ENCODE measurements at places on chromosomes 3 and 15.

DNA sequence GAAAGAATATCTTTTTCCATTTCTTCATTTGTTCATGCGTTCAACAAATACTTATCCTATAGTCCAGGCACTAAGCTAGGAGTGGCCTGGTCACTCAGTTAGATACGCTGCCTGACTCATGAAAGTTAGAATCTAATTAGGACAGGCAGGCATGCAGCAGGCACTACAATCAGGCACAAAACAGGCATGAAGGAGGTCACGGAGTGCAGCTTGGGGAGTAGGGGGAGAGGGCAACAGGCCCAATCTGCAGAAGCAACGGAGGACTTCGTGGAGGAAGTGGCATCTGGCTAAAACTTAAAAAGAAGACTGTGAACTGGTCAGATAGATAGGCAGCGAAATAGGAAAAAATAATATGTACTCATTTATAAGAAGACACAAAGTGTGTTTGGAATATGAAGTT is 420.9 kb downstream of the MAGI1 start:
- no peak for DNase-seq

- DNase-seq = no peak
Observed at GRCh38 chr3:8869613-8870012, 93.7 kb downstream of the RAD18 start.

DNA sequence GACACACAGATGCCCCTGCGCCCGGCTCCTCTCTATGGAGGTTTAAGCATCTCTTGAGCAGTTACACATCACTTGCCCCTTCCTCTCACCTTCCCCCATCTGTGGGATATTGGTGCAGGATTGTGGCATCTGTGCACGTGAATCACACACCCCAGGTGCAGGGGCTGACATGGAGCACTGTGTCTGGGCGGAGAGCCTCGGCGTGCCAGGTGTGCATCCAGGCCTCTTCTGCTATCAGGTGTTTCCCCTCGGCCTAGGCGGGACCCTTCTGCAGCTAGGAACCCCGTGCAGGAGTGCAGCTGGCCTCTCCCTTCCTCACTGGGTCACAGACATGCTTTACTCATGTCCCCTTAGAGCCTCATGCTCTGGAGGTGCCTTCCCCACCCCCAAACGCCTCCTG is 33.4 kb upstream of the MUC13 start:
- no peak for DNase-seq

- DNase-seq = peak; percentile 9
Observed at GRCh38 chr3:71955240-71956068, 170.5 kb upstream of the PROK2 start.

GRCh38 chr3:8110966-8111798 is 390.4 kb upstream of the LMCD1 start:
- DNase-seq = no peak

DNA sequence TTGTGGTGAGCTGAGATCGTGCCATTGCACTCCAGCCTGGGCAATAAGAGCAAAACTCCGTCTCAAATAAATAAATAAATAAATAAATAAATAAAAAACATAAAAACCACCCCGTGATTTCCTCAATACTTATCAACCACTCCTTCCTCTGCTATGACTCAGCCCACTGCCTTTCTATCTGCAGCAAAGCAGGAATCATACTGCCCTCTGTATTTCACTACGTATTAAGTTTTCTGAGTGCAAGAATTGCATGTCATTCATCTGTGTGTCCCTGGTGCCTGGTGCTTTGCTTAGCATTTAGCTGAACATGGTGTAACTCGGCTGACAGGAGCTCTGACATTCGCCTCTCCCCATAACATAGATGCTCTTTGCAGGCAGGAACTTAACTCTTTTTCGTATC is 7.1 kb downstream of the LSG1 start:
- DNase-seq = no peak

- no peak for DNase-seq
Observed at GRCh38 chr3:28982906-28983305, 298.0 kb upstream of the RBMS3 start.

- no peak for DNase-seq
Observed at GRCh38 chr3:186290796-186291195, 71.2 kb downstream of the DGKG start.

- peak; percentile 57 for DNase-seq
Observed at GRCh38 chr3:28699283-28699682, 350.7 kb upstream of the AZI2 start.

DNA sequence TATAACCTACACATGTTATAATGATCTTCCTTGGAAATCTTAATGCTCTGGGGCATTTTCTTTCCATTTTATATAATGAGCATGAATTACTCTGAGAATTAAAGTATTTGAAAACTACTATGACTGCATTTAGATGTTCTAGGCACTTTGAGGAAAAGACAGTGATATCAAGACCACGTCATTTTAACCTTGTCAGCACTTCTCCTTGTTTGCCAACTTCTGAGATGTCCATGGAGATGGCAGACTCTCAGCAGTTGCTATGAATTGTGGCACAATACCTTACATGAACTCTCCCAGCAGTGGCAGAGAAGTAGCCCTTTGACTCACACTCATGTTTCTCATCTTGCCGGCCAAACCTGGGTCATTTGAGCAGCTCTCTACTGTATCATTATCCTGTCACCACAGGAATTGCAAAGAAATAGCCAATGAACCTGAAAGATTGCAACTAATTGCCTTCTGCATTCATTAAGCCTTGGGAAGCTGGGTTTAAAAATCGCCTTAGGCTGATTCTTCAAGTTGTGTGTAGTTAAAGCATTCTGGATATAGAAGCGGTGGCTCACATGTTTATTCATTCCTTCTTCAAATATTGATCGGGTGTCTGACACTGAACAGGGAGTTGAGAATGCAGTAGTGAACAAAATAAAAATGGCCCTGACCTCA is 272.2 kb upstream of the CFAP20DC start:
- DNase-seq = no peak

DNA sequence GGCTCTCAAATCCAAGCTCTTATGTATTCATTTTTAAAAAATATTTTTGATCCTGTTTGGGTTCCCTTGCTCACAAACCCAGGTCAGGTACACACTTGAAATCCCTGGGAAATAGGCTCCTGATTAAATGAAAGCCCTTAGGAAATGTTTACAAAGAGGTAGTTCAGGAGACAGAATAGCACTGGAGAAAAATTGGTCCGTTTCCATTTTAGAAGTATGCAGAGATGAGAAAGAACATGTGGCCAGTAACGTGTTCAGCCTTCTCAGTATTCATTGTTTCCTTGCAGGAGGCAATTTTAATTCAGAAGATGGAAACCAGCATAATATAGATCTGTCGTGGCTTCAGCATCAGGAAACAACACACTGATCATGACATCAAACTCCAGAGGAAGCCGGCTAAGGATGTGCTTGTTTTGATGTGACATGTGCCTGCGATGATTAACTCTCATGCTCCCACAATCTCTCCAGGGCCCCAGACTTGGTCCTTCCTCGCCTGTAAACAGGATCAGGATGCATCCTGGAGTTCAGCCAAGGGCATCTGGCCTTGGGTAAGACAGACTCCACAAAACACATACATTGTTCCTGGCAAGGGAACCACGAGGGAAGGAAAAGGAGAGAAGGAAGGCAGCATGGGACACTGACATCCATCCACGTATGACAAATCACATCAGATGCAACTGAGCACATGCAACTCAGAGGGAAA is 350.5 kb upstream of the THBS1 start:
- DNase-seq = no peak

DNA sequence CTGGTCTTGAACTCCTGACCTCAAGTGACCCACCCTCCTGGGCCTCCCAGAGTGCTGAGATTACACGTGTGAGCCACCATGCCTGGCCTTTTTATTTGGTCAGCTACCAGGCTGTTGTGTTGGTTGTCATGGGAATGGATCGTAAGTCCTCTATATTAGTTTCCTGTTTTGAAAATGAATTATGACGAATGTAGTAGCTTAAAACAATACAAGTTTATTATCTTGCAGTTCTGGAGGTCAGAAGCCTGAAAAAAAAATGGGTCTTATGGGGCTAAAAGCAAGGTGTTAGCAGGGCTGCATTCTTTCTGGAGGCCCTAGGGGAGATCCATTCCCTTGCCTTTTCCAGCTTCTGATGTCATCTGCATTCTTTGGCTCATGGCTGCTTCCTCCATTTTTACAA is 25.1 kb upstream of the HERC1 start:
- DNase-seq = no peak

GRCh38 chr15:49830391-49830790 is 209.5 kb downstream of the DTWD1 start:
- DNase-seq = no peak

- DNase-seq = no peak
Observed at GRCh38 chr3:189966843-189967242, 153.9 kb downstream of the P3H2 start.

GRCh38 chr3:136734382-136735070 is 17.7 kb downstream of the STAG1 start:
- DNase-seq = no peak

DNA sequence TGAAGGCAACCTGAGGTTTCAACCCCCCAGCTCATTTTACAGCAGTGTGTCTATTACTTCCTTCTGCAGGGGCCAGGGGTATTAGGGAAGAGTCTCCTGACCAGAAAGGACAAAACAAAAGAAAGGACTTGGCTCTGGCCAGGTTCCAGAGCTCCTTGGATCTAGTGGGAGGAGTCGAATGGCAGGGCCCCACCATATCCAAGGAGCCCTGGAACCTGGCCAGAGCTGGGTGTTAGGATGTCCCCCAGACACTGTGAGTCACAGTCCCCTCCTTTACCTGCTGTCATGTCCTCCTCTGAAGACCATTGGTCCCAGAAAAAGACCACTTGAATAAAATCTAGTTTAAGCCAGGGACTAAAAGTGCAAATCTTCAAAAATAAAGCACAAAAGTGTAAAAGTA is 113.2 kb downstream of the EEFSEC start:
- no peak for DNase-seq

DNA sequence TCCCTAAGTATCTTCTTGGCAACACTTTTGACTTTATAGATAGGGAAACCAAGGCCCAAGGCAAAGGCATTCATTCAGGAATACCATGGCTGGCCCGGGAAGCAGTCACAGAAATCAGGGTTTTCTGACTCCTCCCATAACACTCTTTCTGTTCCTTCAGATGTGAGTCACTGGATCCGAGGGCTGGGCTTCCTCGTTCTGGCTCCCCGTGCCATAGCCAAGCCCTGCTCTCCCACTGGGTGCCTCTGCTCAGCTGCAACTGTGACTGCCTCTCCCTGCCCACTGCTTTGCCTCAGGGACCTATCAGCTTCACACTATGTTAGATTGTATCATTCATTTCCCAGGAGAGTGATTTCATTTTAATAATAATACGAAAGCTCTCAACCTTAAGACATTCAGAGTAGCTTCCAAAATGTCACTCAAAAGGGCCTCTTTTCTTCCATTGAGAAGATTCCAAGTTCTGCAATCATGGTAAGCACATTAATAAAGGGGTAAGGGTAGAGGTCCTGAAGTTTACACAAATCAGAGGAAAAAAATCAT is 50.2 kb downstream of the GABRB3 start:
- no peak for DNase-seq

GRCh38 chr15:69026355-69026754 is 11.9 kb downstream of the NOX5 start:
- DNase-seq = no peak

- no peak for DNase-seq
Observed at GRCh38 chr15:51484781-51485180, 137.8 kb downstream of the DMXL2 start.

- no peak for DNase-seq
Observed at GRCh38 chr15:34047893-34048775, 9.1 kb upstream of the AVEN start.

DNA sequence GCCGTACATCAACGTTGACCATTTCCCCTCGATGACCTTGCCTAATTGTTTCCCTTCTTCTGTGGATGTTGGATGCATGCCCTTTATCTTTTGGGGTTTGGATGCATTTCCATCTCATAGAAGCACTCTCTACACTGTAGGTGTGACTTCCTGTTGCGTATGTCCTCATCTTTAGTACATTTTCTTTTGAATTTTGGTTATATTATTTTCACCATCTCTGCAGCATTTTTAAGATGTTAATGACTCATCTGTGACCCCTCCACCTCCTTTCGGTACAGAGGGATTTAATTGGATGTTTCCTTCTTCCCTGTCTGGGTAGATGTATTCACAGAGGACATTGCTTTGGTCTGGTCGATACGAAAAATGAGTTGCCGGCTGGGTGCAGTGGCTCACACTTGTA is 172.1 kb downstream of the APBA2 start:
- DNase-seq = no peak

DNA sequence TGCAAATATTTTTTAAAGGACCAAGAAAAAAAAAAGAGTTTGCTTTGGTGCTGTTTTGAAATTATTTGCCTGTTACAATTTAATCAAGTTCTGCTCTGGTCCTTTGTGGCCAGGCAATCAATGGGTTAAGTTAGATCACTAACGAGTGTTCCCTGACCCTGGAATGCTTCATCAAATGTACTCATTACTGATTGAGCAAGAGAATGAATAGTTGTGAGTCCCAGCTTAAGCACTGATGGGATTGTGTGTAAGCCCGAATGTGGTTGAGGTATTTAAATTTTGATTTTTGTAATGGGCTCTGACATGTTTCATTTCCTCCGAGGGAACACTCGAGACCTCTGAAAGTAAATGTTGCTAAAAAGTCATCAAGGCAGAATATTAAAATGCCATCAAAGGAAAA is 699.1 kb downstream of the MCTP2 start:
- no peak for DNase-seq

DNA sequence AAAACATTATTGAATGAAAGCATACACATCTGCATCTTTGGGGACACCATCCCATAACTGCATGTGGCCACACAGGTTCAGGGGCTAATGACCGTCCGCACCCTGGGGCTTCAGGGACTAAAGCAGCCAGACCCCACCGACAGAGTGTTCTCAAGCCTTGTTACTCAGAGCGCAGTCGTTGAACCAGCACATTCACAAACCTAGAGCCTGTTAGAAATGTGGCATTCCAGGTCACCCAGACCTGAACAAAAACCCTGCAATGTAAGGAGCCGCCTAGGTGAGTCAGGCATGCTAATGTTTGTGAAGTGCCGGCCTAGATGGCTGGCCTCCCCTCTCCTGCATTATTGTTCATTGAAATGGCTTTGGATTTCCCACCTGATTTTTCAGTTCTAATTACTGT is 52.3 kb upstream of the HACD2 start:
- no peak for DNase-seq

GRCh38 chr15:80895091-80895490 is 94.5 kb downstream of the MESD start:
- no peak for DNase-seq

- peak; percentile 91 for DNase-seq
Observed at GRCh38 chr3:50445919-50446318, 57.5 kb downstream of the CACNA2D2 start.

- DNase-seq = no peak
Observed at GRCh38 chr3:21613372-21614070, 137.5 kb downstream of the ZNF385D start.

- DNase-seq = peak; percentile 72
Observed at GRCh38 chr15:74642734-74643664, 27.4 kb downstream of the CLK3 start.

- no peak for DNase-seq
Observed at GRCh38 chr3:98962951-98963350, 61.5 kb upstream of the DCBLD2 start.

GRCh38 chr3:43418601-43419272 is 132.4 kb downstream of the SNRK start:
- DNase-seq = no peak

- DNase-seq = no peak
Observed at GRCh38 chr3:66344391-66344811, 123.6 kb downstream of the SLC25A26 start.
